ENCODE measurements at places on chromosomes 5 and 9.

DNA sequence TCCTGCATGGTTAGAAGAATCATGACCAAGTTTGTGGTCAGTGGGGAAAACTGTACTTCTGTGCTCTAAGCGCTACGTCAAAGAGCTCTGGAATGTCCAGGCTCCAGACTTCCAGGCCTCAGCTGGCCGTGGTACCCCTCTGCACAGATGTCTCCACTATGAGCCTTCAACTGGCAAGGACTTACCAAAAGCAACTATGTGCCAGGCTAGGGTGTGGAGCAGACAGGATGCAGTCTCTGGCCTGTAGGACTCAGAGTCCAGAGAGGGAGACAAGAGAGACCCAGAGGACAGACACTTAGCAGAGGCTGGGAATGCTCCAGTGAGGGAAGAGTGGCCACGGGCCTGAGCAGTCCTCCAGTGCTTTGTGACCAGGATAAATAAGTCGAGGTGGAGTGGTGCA is 31.0 kb upstream of the TCF7 start:
- DNase-seq, result no peak

DNA sequence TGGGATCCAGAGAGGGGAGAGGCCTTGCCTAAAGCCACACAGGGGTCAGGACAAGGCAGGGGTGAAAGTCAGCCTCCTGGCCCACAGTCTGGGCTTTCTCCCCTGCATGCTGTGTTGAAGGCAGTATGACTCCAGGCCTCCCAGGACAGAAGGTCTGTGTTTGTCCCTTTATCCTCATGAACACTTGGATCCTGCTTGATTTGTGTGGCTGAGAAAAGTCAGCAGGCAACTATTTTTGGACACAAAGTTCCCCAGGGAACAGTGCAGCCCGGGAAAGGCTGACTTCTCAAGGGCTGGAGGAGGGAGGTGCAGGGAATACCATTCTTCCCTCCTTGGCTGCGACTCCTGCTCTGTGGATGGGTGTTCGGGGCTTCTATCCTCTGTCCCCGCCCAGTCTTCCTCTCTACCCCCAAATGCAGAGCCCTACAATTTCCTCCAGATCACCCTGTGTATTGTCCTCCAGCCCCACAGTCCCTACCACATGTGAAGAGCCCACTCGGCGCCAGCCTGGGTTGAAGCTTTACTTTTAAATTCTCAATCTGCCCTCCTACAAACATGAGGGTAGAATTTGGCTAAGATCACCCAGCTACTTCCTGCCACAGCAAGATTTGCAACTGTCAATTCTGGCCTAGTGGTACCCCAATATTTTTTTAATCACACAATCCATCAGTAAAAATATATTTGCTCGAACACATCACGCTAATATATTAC is 4.1 kb downstream of the AKNA start:
- DNase-seq, result no peak

DNA sequence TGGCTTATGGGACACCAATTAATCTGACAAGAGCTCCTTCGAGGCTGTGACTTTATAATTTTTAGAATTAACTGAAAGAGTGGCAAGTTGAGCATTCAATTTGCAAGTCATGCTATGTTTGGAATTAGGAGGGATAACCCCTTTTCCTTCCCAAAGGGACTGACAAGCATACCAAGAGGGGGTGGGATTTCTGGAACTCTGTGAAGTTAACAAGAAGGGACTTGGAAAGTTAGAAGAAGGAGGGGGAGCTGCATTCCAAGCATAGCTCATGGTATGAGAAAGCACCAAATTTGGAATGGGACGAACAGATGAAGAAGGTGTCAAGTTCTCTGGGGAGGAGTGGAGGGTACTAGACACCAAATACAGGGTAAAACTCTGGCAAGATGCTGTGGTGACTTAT is 8.9 kb upstream of the PALM2AKAP2 start:
- no peak for DNase-seq

DNA sequence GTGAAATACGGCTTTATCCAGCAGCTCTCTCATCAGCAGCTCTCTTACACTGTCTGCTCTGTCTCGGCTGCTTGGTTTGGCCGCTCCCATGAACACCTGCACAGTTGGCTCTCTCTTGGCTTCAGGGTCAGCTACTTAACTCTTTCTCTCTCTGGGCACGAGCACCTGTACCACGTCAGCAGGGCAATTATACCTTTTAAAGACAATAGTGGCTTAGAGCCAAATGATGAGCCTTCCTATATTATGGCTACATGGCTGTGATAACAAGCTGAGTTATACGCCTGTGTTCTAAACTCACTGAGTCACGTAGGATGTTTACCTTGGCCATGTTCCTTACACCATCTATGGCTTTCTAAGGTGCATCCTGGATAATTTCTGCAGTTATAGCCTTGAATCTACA is 69.2 kb upstream of the CTNND2 start:
- DNase-seq, result no peak

- DNase-seq, result no peak
Measured at GRCh38 chr5:109880907-109881685, 191.4 kb downstream of the MAN2A1 start.

DNA sequence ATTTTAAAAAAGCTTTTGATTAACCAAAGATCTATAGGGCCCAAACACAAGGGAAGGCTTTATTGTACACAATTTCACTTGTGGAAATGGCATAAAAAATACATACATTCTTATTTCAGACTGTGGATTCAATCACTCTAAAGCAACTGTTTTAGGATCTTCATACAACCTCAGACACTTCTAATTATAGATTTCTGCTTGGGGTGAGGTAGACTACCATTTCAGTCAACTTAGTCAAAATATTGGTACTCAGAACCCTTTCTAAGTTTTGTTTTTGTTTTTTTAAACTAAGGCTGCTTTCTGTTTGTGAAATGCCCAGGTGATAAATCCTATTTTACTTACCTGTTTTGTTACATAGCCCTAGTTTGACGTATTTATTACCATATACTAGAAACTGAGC is 284.5 kb upstream of the RASA1 start:
- no peak for DNase-seq

DNA sequence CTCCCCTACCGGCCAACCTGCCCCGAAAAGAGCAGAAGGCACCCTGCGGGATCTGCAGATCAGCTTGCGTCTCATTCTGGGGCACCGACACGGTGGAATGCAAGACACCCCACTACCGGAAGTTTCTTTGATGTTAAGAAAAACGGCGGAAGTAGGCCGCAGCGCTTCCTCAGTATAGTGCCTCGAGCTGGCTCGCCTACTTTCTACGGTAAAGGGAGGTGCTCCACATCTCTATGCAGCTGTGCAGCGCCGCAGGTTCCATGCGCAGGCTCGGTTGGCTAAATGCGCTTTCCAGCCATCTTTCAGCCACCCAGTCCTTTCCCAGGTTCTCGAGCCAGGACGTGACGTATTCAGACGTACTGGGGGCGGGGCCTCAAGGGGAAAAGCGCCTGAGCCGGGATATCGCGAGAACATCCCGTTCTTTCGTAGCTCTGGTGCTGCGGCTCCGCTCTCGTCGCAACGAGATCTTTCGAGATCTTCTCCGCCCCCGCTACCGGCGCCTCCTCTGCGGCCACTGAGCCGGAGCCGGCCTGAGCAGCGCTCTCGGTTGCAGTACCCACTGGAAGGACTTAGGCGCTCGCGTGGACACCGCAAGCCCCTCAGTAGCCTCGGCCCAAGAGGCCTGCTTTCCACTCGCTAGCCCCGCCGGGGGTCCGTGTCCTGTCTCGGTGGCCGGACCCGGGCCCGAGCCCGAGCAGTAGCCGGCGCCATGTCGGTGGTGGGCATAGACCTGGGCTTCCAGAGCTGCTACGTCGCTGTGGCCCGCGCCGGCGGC is at the start of gene HSPA4:
Gene HSPA4 (plus strand): TSS at position 472 of the 775 bp plus-strand sequence. CDS start 238 bp downstream, at position 710.
- DNase-seq, result peak; percentile 73

- DNase-seq, result no peak
Measured at GRCh38 chr9:123268199-123268464, 254 bp downstream of the STRBP start.

GRCh38 chr9:114538241-114538640 is 33.0 kb upstream of the WHRN start:
- DNase-seq, result no peak

DNA sequence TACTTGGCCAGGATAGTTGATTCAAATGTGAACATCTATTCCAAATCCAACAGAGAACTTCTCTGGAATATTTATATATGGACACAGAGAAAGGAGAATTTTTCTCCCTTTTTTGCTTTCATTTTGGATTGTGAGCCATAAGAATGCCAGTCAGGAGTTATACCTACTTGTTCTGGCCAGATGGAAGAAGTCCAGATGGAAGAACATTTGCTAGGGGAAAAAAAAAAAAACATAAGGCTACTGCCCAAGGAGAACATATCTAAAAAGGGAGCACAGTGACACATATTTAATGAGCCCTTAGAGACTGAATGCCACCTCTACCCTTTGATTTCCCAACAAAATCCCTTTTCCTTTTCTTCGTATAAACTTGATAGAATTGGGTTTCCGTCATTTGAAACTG is 61.7 kb upstream of the PPP2R2B start:
- DNase-seq, result no peak

- no peak for DNase-seq
Measured at GRCh38 chr9:70962761-70963440, 158.5 kb downstream of the TRPM3 start.

- DNase-seq, result no peak
Measured at GRCh38 chr9:130987738-130988399, 21.1 kb upstream of the LAMC3 start.

DNA sequence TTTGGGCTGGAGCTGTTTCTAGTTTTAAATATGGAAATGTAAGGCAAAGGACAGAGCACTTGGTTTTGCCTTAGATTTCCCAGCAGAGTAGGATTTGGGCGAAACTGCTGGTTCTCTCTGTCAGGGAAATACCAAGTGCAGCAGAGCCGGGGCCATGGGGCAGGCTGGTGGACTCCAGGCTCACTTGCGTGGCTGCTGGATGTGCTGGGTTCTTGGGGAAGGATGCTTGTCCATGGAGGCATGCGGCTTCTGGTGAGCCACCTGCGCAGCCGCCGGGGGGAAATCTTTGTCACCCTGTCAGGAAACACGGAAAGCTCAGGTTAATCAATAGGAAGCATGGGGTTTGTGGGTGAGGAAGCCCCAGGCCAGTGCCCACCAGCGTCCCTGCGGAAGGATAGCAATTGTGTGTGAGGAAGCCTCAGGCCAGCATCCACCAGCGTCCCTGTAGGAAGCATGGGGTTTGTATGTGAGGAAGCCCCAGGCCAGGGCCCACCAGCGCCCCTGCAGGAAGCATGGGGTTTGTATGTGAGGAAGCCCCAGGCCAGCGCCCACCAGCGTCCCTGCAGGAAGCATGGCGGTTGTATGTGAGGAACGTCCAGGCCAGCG is 80.1 kb downstream of the DAP start:
- no peak for DNase-seq

- DNase-seq, result no peak
Measured at GRCh38 chr5:124910354-124911016, 164.0 kb upstream of the ZNF608 start.

DNA sequence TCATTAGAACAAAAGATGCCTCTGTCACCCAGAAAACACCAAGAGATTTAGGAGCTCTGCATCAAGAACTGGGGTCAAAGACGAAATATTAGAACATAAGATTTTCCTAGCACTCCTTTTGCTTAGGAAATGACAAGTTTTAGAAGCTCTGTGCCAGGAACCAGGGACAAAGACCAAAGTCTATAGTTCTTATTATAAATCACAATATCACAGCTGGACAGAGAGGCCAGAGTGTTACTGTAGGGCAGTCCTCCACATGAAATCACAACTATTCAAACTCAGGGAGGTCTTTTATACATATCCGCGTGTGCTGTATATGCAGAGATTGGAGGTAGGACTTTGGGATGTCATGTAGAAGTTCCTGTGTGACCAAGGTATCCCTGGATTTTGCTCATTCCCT is 116.7 kb upstream of the SAP30L start:
- DNase-seq, result no peak

DNA sequence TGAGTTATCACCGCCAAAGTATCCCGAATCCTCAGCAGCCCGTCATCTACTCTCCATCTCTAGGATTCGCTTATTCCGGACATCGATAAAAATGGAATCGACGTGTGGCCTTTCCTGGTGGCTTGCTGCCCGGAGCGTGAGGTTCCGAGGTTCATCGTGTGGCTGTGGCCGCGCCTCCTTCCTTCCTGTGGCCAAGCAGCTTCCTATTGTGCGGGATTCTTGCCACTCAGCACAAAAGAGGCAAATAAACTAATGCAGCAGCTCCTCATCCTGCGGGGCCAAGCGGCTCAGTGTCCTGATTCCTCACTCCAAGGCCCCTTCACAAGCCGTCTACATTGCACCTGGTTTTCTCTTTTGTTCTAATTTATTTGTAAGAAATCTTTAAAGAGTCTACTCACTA is 800.9 kb downstream of the CDH9 start:
- DNase-seq, result no peak

GRCh38 chr5:67294266-67294938 is 97.8 kb upstream of the CD180 start:
- DNase-seq, result no peak

DNA sequence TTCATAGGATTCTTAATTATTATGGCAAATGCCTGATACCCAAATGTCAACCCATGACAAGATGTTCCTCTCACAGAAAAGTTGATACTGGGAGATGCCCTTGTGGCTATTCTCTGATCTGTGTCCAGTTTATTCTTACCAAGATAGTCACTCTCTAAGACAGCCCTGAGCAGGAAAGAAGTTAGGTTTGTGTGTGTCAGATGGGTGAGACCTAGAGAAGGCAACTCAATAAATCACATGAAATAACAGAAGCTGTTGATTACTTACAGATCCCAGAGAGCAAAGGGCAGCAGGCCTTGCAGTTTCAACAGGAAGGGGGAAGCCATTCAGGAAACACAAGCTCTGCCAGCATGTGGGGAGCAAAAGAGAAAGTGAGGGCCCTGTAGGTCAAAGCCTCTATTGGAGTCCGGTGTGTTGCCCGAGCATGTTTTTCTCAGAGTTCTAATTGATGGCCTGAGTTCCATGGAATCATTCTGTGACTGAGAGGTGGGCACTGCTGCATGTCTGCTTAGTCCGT is 1193.7 kb upstream of the CDH18 start:
- DNase-seq, result no peak

DNA sequence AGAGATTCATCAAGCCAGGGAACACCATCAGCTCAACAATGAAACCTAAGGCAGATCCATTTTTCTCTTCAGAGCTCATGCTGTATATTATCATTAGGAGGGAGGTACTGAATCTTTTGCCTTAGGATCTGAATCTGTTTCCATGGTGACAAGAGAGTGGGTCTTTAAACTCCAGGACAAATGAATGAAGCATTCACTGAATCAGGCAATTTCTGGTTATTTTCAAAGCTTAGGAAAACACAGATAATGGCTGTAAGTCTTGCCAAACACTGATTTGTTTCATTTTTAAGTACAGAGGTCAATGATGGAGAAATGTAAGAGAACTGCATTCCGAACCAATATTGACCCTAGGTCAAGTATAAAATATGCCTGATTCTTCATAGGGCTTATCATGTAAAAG is 84.9 kb downstream of the GNA14 start:
- no peak for DNase-seq

DNA sequence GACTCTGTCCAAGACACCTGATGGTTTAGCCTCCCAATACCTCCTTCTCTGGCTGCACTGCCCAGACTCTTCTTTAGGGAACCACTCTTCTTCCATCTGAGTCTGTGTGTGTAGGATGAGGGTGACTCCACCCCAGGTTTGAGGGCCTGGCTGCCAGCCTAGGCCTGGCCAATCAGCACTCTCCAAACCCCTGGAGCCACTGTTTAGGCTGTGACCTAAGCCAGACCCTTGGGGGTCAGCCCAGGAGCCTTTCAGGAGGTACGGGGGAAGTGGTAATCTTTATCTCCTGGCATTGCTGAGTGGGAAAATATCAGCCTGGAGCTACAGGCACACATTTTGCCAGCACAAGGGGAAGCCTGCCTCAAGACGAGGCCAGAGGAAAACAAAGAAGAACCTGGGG is 6.2 kb upstream of the ERGIC1 start:
- DNase-seq, result no peak
